ENCODE measurements at places on chromosomes 2 and 18. TPM values are rescaled to one million over a fixed set of nuclear protein-coding genes. Genes with fewer than 3 reads are reported as not detected.

GRCh38 chr18:65363911-65364632, 386.7 kb upstream of the CDH7 start:
- no peak for DNase-seq

DNA sequence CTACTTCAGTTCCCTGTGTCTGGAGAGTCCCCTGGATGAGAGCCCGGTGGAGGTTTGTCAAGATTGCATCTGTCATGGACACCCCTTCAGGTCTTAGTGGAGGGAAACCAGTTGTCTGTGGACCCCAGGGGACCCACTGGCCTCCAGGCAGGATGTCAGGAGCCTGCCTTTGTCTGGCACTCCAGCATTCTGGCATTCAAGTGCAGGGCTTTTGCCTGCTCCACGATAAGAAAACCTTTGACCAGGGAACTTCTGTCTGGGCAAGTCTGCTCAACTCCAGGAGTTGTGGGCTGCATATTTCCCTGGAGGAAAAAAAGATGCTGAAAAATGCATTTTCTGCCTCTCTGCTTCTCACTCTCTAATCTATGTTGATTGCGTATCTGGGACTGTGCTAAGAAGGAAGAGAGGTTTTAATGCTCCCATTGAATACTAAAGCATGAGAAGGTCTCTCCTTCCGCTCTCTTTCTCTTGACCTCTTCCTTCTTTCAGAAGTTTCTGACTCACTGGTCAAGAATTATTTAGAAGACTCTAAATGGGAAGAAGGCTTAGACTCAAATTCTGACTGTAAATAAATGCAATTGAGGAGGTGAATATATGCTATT, 104.5 kb downstream of the MMADHC start:
- no peak for DNase-seq

DNA sequence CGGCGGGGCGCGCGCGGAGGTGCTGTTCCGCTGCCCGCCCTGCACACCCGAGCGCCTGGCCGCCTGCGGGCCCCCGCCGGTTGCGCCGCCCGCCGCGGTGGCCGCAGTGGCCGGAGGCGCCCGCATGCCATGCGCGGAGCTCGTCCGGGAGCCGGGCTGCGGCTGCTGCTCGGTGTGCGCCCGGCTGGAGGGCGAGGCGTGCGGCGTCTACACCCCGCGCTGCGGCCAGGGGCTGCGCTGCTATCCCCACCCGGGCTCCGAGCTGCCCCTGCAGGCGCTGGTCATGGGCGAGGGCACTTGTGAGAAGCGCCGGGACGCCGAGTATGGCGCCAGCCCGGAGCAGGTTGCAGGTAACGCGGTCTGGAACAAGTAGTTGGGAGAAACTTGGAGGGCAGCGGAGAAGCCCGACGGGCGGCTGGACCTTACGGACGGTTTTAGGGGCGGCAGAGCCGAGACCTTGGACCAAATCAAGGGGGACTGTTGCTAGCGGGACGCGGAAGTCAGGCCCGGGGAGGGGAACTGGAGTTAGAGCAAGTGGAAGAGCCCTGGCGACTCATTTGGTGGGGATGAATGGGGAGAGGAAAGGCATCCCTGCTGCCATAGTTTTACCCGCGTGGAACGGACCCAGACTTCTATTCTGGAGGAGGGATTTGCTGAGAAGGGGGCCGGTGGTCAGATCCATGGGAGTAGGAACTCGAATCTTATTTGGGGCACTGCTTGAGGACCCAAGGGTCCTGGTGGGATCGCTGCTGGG, 573 bp downstream of the IGFBP2 start:
- no peak for DNase-seq

- no peak for DNase-seq
These were observed 21.0 kb upstream of the CABLES1 start for GRCh38 chr18:23114171-23114881.

GRCh38 chr18:63336366-63337099, 17.0 kb upstream of the BCL2 start:
- DNase-seq, result no peak

GRCh38 chr2:168686452-168687191, 115.8 kb upstream of the NOSTRIN start:
- DNase-seq, result no peak

DNA sequence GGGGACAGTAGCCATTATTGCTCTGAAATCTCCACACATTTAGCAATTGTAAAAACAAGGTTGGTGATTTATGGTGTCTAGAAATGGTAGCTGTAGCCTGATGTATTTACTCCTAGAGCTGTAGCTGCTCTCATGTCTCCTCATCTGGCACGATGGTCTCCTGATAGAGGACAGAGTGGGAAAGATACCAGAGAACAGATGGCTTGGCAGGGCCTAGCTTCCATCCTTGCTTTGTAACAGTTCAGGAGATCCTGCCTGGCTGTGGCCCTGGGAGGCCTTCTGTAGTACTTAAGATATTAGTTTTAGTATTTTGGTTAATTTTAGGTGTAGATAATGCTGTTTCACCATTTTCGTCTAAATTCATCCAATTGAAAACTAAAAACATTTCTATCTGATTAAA, 6.7 kb downstream of the ATG16L1 start:
- no peak for DNase-seq

GRCh38 chr2:196105951-196106350, 37.3 kb upstream of the DNAH7 start:
- no peak for DNase-seq

DNA sequence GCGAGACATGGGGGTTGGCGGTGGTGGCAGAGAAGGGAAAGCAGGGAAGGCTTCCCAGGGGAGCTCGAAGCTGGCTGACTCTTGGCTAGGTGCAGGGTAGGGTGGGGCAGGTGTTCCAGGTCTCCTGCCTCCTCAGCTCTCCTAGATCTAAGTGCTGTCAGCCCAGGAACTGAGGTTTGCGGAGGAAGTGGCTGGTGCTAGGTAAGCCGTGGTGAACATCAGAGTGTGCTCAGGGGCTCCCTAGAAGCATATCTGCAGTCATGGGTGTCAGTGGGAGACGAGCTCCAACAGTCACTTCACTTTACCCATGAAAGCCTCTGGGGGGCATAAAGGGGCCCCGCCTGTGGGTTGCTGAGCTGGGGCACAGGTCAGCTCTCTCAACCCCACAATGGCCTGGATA, 34.1 kb downstream of the ARHGEF4 start:
- DNase-seq, result no peak

Gene HTR2B
- not detected for total RNA-seq

Gene MEP1B
- total RNA-seq, result not detected

Gene STON1
- total RNA-seq, result 6.9 TPM

Gene IL18R1
- total RNA-seq, result 2.0 TPM

Gene ZNF142
- total RNA-seq, result 15.2 TPM

Gene FBXO36
- 5.5 TPM for total RNA-seq
